ENCODE measurements at places on chromosomes 4 and X.

- no peak for ATAC-seq
Measured at GRCh38 chr4:41324861-41325260, 68.1 kb downstream of the UCHL1 start.

DNA sequence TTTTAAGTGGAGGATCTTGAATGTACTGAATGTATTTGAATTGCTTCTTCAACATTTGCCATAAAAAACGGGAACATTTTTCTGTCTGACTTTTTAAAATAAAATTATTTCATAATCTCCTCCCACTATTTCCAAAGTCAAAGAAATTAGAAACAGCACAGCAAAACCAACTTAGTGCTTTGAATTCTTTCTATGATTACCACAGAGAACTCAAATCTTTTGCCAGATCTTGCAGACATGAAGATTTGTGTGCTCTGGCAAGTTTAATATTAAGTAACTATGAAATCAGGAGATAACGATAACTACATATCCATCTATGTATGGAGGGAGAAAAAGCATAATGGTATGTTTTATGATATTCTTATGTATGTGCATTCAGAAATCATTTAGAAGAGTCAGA lies 982.2 kb downstream of the PCDH7 start:
- ATAC-seq: no peak

DNA sequence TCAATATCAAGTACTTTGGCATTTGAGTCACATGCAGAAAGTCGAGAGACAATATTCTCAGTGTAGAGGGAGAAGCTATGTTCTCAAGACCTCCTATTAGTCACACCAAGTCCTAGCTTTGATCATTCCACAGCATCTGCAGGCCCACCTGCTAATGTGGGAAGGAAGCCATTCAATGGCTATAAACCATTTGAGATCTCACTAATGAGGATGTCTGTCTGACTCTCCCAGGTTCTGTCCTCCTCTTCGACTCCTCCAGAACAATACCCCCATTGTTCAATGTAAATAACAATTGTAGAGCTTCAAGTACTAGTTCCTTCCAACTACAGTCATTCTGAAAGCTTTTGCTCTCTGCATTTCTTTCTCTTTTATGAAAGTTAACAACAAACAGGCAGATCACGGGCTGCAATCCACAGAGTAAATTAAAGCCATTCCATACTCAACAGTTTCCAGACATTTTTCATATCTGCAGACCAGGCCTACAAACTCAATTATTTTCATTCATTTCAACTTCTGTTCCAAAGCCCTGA lies 140.2 kb upstream of the EDNRA start:
- no peak for ATAC-seq

DNA sequence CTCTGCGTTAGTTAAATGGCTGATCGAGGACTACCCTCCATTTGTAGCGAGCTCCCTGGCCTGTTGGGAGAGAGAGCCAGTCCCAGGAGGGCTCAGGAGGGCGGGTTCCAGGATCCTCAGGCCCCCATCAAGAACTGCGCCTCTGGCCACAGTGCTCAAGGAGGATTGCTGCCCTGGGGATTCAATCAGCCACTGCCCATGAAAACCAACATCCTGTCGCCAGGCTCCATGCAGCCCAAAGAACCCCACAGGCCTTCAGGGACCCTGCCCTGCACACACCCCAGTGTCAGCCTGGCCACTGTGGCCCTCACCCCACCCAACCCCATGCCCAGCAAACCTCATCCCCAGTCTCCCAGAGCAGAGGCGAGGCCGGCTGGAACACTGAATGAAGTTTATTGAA lies 4.3 kb downstream of the PNMA6F start:
- no peak for ATAC-seq

DNA sequence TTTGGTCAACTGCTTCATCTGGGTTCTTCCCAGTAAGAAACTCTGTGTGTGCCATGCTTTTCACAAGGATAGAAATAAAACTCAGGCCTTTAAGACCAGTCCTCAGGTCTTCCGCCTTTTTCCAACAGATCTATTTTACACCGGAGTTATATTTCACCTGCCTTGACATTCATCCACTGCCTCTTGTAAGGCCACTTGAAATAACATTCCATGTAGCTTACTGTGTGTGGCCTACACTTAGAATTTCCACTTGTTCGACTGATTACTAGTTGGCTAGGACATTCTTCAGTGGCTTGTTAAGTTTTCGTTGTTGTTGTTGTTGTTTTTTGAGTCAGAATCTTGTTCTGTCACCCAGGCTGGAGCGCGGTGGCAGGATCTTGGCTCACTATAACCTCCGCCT lies 92.8 kb upstream of the UNC5C start:
- no peak for ATAC-seq

- ATAC-seq: no peak
Measured at GRCh38 chrX:74536832-74537371, 77.5 kb downstream of the RLIM start.
